ENCODE measurements at places on chromosomes 2 and 18.

DNA sequence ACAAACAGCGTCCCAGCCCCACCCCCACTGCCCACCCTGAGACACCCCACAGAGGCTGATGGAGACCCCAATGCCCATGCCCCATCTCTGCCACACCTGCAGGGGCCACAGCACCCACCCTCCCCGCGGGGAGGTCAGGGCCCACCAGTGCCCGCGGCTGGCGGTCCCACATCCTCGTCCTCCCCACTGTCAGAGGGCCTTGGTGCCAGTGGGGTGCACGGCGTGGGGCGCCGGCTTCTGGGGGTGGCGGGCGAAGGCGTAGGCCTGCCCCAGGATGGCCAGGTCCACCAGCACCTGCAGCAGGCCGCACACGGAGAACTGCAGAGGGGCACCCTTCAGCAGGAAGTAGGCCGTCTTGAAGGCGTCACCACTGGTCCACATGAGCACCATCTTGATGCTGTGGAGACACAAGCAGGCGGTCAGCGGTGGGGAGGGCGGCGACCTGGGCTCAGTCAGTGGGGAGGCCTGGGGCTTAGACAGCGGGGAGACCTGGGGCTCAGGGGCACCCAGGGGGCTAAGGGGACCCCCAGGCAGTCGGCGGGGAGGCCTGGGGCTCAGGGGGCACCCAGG is 47.6 kb downstream of the SLC66A2 start:
- no peak for DNase-seq

- DNase-seq = no peak
Observed at GRCh38 chr2:176852667-176853066, 359.9 kb upstream of the HNRNPA3 start.

- no peak for DNase-seq
Observed at GRCh38 chr2:96180521-96180920, 28.1 kb downstream of the STARD7 start.

- DNase-seq = peak; percentile 21
Observed at GRCh38 chr18:48862132-48862531, 88.6 kb downstream of the SMAD7 start.
